ENCODE measurements at places on chromosomes 12 and 14. TPM values are rescaled to one million over a fixed set of nuclear protein-coding genes. Genes with fewer than 3 reads are reported as not detected.

The TROAP gene
- not detected for total RNA-seq

The EML1 gene
- total RNA-seq = 32.5 TPM

The KRT77 gene
- not detected for total RNA-seq

The SLC24A4 gene
- 0.77 TPM for total RNA-seq

The RD3L gene
- total RNA-seq = not detected

The GLI1 gene
- 0.13 TPM for total RNA-seq

The SYNDIG1L gene
- total RNA-seq = not detected

The PRKD1 gene
- total RNA-seq = 10.4 TPM

DNA sequence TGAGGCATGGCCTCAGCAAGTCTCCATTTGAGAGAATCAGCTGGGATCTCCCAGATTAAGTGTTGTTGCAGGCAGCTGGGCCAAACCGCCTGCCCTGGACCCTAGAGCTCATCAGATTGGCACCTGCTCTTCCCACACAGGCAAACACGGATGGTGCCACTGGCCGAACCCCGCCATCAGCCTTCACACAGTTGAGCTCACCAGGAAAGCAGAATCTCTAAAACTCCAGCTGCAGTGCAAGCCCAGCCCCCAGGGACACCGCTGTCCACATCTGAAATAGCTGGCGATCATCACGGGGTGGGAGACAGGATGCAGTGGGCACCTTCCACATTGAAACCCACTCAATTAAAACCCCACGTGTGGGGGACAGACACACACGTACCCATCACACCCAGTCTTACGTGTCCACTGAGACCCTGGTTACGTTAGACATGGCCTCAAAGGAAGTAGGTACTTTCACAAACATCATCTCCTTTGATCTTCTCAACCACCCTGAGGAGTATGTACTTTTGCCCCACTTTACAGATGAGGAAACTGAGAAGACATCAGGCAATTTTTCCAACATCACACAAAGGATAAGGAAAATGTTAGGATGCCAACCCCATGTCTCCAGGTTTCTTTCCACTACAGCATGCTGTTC, 88.8 kb downstream of the SINHCAF start:
- no peak for DNase-seq

DNA sequence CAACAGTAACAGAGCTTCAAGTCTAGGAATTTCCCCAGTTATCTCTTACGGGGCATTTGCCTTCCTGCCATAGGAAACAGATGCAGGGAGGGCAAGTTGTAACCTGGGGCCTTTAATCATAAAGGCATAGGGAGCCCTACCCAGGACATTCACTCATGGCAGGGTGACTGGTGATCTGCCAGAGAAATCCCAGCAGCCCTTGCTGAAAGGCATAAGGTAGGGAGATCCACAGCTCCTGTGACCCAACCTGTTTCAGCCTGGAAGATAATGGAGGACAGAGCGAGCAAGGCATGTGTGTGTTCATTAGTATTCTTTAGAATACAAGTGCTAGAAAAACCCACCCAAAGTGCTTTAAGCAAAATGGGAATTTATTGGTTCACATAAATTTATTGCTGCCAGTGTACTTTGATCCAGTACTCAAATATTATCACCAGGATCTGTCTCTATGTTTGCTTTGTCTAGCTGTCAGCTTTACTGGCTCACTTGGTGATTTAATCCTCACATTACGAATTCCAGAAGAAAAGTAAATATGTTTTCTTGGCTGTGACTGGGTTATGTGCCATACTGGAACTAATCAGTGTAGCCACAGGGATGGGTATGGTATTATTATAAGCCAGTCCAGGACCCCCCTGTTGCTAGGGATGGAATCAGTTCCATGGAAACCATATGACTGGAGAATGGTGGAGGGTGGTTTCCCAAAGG, 21.1 kb upstream of the AKAP6 start:
- no peak for DNase-seq

- DNase-seq = no peak
Measured at GRCh38 chr14:87149583-87150354, 843.2 kb downstream of the GALC start.

- DNase-seq = no peak
Measured at GRCh38 chr12:95951515-95951914, 8.4 kb downstream of the AMDHD1 start.

DNA sequence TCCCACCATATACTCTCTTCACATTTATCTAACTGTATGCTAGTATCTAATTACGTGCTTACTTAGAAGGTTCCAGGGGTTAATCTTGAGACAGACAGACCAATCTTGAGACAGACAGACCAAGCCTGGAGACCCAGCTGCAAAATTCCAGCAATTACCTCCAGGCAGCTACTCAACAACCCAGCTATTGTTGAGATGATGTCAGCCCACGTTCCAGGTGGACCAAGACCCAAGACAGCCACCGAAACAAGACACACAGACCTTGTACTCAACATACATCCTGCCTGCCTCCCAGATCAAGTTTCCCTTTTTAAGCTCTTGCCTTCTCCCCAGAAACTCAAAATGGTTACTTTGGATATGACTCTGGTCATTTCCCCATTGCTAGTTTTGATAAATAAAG, 64.9 kb upstream of the VASH1 start:
- no peak for DNase-seq

DNA sequence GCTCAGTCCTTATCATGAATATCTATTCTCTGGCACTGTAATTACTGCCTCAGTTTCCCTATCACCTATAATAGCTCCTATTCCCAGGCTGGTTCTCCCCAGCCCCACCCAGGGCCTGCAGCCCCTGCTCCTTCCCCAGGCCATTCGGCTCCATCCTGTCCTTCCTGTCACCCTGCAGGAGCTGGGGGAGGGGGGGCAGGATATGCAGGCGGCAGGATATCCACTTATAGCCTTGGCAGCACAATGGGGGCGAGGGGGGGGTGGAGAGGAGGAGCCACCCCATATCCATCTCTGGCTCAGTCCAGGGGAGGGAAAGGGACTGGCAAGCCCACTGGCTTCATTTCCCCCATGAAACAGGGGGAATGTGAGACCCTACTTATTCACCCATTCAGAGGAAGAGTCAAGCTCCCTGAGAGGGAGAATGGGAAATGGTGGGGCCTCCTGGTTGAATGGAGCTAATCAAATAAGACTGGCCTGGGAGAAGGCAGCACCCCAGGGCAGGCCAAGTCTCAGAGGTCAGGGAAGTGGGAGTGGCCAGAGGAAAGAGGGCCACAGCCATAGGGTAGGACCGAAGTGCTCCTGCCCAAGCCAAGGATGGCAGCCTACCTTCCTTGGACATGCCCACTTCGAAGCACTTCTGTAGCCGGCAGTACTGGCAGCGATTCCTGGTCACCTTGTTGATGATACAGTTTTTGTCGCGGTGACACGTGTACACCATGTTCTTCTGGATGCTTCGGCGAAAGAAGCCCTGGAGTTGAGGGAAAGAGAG, 7.8 kb upstream of the ITGB7 start:
- no peak for DNase-seq

GRCh38 chr14:26097852-26098251, 500.0 kb downstream of the NOVA1 start:
- DNase-seq = no peak

DNA sequence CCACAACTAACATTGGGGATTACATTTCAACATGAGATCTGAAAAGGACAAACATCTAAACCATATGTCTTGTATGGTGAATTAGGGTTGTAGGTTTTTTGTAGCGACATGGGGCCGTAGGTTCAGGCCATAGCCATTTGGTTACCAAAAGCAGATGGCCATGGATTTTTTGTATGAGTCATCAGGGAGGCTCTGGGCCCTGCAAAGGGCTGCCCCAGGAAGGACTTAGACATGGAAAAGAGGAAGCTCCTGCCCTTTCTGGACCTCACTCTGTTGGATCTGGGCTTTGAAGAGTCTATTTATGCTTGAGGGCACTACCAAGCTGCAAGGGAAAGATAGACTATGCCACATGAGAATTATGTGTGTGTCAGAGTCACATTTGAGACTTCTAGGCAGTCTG, 89.3 kb upstream of the DHRS4 start:
- DNase-seq = no peak

DNA sequence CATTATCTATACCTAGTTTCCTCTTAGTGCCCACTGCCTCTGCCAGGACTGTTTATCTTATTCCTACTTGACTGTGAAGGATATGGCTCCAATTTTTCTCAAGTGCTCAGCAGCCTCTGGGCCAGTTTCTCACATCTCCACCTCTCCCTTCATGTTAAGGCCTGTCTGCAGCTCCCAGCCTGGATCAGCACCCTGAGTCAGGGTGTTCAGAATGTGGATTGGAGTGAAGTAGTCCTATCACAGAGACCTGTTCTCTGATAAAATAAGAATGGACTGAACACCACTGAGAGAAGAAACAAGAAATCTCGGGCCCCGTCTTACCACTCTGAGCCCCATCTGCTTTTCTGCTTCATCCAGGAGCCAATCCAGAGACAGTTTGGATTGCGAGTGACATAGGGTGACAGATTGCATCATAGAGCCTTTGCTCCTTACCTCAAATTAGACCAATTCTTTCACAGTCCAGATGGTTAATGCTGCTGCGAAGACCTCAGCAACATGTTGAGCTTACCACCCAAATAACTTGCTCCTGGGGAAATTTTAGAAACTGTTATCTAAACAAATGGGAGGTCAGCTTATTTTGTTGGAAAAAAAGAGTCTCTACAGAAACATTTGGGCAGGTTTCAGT, 473.1 kb downstream of the PDZRN4 start:
- no peak for DNase-seq

DNA sequence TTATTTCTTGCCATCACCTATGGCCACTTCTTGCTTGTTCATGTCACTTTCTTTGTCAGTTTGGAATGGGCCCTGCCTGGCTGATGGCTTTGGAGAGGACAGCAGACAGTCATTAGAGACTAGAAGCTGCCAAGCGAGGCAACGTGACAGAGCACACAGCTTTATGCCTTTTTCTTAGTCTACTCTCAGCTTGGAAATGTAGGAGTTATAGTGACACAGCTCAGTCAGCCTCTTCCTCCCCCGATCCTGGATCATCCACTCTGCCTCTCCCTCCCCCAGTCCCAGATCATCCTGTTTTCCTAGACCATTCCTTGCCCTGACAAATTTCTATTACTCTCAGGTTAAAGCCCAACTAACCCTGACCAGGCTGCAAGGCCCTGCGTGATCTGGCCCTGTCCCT, 26.6 kb downstream of the ETV6 start:
- DNase-seq = no peak

DNA sequence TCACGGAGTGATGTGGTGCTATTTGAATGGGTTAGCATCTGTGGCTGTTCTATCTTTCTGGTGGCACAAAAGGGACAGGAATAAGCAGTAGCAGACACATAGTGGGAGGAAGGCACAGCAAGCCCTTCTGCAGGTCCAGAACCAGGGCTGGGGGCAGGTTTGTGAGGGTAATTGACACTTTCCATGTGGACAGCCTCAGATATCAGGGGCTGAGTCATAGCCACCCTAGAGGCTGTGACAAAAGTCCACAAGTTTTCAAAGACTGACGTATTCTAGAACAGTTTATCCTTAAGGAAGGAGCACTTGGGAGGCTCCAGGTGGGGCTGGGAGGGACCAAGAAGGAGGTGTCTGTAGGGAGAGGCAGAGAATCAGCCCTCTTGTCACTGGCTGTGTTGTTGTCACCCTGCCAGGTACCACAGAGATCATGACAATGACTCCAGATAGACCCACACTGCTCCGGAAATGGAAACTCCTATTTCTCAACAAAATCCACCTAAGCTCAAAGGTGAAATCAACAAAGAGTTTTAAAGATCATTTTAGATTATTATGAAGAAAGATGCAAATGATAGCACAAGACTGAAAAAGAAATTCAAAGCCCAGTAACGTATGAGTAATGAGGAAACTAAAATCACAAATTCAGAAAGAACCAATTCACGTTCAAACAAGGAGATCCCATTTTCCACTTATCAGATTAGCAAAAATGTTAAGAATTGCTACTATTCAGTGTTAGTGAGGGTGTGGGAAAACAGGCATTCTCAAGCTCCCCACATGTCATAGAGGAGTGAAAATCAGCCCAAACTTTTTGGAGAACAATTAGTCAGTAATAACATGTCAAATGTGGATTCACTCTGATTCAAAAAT, 48.3 kb downstream of the NFKBIA start:
- no peak for DNase-seq

- no peak for DNase-seq
Measured at GRCh38 chr14:83118029-83118428, 1584.4 kb upstream of the SEL1L start.

GRCh38 chr12:7139200-7139599, 9.0 kb downstream of the CLSTN3 start:
- no peak for DNase-seq

- DNase-seq = no peak
Measured at GRCh38 chr14:26206640-26207039, 391.2 kb downstream of the NOVA1 start.

DNA sequence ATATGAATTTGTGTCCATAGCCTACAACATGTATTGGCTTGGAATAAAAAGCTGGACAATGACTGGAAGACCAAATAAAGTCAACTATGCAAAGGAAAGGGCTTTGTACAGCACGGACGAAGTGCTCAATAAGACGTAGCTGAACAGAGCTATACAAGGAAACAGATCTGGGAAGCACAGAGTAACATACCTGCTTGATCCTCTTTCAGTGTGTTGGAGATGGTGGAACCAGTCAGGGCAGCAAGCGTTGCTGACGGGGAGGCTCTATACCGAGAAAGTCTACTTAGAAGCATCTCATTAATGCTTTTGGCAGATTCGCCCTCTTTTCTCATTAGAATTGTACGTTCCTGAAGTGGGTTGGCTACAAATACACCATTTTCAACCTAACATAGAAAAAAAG, 99.3 kb downstream of the HECTD4 start:
- no peak for DNase-seq

- DNase-seq = no peak
Measured at GRCh38 chr14:44847526-44848309, 114.0 kb downstream of the KLHL28 start.

DNA sequence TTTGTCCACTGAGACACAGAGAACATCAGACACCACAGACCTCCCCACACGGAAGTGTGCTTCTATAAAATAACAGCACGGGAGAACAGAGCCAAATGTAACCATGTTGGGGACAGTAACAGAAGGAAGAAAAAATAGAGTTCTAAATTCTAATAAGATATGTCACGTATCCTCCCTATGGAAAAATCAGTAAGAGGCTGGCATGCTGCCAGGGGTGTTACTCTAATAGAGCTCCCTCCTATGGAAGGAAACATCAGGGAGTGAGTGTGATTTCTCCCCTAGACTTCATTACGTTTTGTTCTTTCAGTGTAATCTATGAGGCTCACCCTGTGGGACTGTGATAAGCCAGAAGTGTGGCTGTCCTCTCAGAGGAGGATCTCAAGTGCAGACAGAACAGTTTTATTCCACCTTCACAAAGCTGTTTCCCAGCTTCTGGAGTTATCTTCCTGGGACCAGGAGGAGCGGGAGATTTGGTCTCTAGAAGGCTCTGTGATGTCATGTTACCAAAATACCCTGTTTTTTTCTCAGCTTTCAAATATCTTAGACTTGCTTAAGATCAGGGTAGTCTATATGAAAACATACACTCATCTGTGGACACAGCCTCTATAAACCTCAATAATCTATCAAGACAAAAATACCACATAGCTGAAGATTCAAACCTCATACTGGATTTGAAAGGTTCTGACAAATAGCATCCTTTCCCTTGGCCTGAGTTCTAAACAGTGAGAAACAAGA, 69.3 kb downstream of the ZFC3H1 start:
- DNase-seq = no peak

- DNase-seq = no peak
Measured at GRCh38 chr12:59382282-59383078, 213.3 kb upstream of the SLC16A7 start.

GRCh38 chr12:62772416-62772955, 162.5 kb downstream of the PPM1H start:
- no peak for DNase-seq
